ENCODE measurements at places on chromosomes 5 and 9.

- DNase-seq = no peak
These were observed 533.4 kb downstream of the PDE4D start for GRCh38 chr5:59360130-59360555.

DNA sequence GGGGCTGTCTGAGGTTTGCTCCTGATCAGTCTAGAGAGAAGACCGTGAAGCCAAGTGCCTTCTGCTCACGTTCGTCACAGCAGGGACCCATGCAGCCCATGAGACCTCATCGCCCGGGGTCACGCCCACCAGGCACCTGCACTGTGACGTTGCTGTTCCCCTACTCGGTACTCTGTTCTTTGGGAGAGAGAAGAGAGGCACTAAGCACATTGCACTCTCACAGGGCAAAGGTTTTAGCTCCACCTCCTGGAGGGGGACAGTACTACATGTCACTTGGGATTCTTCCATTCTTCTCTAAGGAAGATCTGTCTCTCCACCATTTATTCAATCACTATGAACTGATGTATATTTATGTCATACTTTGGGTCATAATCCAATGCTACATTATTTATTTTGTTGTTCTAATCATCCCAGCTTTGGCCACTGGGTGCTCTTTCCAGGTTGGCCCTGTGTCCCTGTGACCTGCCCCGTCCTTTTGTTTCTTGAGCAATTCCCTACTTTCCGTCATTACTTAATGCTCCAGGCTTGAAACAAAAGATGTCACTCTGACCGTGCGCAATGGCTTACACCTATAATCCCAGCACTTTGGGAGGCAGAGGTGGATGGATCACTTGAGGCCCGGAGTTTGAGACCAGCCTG, 31.4 kb upstream of the BRD3 start:
- no peak for DNase-seq

- DNase-seq = no peak
These were observed 19.3 kb downstream of the SLC6A7 start for GRCh38 chr5:150209099-150209635.

DNA sequence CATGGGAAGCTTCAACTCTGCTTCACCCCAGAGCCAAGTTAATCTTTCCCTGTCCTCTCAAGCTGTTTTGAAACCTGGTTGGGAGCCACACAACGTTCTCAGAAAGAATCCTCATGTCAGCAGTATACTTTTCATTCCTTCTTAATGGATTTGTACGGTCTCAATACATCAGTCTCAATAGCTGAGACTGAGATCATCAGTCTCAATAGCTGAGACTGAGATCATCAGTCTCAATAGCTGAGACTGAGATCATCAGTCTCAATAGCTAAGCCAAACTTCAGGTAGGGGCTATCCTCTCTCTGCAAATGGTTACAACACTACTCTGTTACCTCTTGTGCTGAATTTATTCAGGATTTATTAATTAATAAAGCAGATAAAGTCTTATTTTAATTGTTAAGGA, 1317.4 kb upstream of the CDH9 start:
- no peak for DNase-seq
